ENCODE measurements at places on chromosomes 7 and 10. TPM values are rescaled to one million over a fixed set of nuclear protein-coding genes. Genes with fewer than 3 reads are reported as not detected.

- no peaks in the 10 kb centered on the region for H3K36me3 ChIP-seq
- H3K4me3 ChIP-seq = no peak overlapping the region
- no peaks in the 10 kb centered on the region for H3K27me3 ChIP-seq
- peaks cover under 1% of the 10 kb centered on the region for H3K4me1 ChIP-seq
- no peak overlapping the region for H3K27ac ChIP-seq
Measured at GRCh38 chr7:129078455-129078854, 23.5 kb upstream of the TNPO3 start.

Gene FLNC
- total RNA-seq = 1.2 TPM

Gene FGFBP3
- 2.4 TPM for total RNA-seq

DNA sequence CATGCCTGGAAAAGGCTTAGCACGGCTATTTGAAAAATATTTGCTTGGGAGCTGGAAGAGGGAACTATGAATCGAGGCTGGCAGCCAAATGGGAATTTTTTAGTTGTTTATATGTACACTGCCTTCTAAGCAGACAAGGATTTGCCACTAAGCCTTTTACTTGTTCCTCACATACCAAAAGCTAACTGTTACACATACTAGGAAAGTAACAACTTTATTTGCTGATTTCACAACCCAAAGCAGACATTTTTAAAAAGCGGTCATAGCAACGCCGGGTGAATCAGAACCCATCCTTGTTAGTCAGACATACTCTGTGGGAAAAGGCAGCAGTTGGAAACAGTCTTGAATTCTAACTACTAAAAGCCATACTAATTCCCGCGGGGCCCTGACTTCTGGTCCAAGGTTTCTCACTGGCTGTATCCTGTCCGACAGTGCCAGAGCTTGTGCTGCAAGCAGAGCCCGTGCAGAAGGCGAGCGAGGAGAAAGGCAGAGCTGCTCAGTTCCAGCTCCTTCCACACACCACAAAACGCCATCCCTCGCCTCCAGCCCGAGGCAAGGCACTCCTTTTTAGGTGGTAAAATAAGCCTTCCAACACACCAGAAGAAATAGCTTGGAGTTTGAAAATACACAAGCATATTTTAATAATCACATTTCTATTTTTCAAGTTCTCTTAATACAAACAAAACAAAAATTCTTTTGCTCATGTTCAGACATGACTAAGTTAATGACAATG, 89.2 kb downstream of the RNF216 start:
- no peaks in the 10 kb centered on the region for H3K36me3 ChIP-seq
- no peaks in the 10 kb centered on the region for H3K27me3 ChIP-seq
- peaks cover 100% of the 10 kb centered on the region for H3K4me1 ChIP-seq
- peak; percentile 77 for DNase-seq
- peak overlapping the region; percentile 58 for H3K27ac ChIP-seq
- no peak overlapping the region for H3K4me3 ChIP-seq

- H3K36me3 ChIP-seq = no peaks in the 10 kb centered on the region
- no peak overlapping the region for H3K4me3 ChIP-seq
- H3K4me1 ChIP-seq = no peaks in the 10 kb centered on the region
- no peak overlapping the region for H3K27ac ChIP-seq
- no peaks in the 10 kb centered on the region for H3K27me3 ChIP-seq
Measured at GRCh38 chr7:79624336-79624735, 170.9 kb upstream of the MAGI2 start.

DNA sequence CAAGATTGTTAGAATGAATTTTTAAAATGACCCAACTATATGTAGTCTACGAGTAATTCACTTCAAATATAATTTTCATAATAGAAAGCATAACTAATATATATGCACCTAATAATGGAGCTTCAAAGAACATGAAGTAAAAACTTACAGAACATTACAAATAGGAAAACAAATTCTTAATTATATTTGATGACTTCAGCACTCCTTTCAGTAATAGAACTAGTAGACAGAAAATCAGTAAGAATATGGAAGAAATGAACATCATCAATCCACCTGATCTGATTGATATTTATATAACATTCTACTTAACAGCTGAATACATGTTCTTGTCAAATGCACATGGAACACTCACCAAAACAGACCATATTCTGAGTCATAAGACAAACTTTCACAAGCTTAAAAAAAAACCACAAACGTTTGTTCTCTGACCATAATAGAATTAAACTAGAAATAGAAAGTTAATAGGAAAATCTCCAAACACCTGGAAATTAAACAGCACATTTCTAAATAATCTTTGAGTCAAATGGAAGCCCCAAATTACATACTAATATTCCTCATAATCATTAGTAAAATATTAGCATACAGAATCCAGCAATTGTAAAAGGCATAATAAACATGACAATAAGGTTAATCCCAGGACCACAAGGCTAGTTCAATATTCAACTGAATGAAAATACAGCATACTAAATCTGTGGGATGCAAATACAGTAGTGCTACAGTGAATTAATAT, 48.0 kb downstream of the BRAF start:
- H3K36me3 ChIP-seq = no peaks in the 10 kb centered on the region
- H3K27ac ChIP-seq = no peak overlapping the region
- no peak for DNase-seq

Gene JAKMIP3
- total RNA-seq = 0.80 TPM

- peak overlapping the region; percentile 18 for H3K27ac ChIP-seq
- H3K4me3 ChIP-seq = no peak overlapping the region
- no peaks in the 10 kb centered on the region for H3K36me3 ChIP-seq
- peak; percentile 72 for DNase-seq
Measured at GRCh38 chr7:36967387-36967786, 243.1 kb upstream of the AOAH start.

GRCh38 chr7:91135300-91135699, 128.9 kb upstream of the FZD1 start:
- no peaks in the 10 kb centered on the region for H3K36me3 ChIP-seq
- no peak overlapping the region for H3K27ac ChIP-seq
- H3K4me1 ChIP-seq = no peaks in the 10 kb centered on the region
- H3K27me3 ChIP-seq = no peaks in the 10 kb centered on the region
- DNase-seq = no peak

All from adrenal gland (tissue), 19 donors.